ENCODE measurements at places on chromosomes 16 and 17. TPM values are rescaled to one million over a fixed set of nuclear protein-coding genes. Genes with fewer than 3 reads are reported as not detected.

The CD300E gene
- total RNA-seq, result not detected

The ULK2 gene
- total RNA-seq, result 17.0 TPM

The CDR2 gene
- total RNA-seq, result 74.1 TPM

The CD79B gene
- 0.70 TPM for total RNA-seq

The NTN3 gene
- 0.35 TPM for total RNA-seq

The EEF2K gene
- total RNA-seq, result 20.6 TPM

The ZNF286A gene
- total RNA-seq, result 24.8 TPM

The SLFN12 gene
- 33.2 TPM for total RNA-seq

The CMTM2 gene
- total RNA-seq, result not detected

The CCL3 gene
- total RNA-seq, result not detected

The MC1R gene
- 2.8 TPM for total RNA-seq

The LPO gene
- not detected for total RNA-seq

The SLC2A4 gene
- not detected for total RNA-seq

The OR1F1 gene
- total RNA-seq, result not detected

Data from glomerular endothelial cell (primary cell).